Nephron progenitor cell (in vitro differentiated cells): ENCODE measurements at places on chromosomes 11 and 22.

DNA sequence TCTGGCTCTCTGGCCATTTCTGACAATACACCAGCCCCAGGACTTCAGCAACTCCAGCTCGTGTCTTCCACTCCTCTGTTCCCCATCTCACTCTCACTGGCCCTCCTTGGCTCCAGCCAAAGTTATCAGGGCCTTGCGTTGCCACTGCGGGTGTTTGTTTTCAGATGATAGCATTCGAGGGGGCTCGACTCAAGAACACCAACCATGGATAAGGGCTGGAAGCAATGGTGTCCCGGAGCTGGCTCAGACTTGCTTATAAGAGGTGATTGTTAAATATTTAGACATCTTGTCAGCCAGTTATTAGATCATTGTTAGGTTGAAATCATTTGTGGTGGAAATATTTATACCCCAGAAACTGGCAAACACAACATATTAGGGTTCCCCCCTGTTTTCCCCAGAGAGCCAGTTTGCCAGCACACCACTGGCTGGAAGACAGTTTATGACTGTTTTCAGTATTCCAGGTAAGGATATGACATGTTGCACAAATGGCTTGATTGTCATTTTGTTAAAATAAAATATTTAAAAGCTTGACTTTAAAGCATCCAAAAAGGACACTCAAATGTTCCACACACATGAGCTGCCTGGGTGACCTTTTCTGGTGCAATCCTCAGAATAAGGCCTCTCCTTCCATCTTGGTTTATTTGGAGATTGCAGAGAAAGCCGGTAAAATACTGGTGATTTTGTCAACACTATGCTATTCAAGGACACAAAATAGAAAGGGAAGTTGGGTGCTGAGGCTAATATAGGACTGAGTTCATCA, 98.3 kb downstream of the FBXO7 start:
- no peak for DNase-seq

DNA sequence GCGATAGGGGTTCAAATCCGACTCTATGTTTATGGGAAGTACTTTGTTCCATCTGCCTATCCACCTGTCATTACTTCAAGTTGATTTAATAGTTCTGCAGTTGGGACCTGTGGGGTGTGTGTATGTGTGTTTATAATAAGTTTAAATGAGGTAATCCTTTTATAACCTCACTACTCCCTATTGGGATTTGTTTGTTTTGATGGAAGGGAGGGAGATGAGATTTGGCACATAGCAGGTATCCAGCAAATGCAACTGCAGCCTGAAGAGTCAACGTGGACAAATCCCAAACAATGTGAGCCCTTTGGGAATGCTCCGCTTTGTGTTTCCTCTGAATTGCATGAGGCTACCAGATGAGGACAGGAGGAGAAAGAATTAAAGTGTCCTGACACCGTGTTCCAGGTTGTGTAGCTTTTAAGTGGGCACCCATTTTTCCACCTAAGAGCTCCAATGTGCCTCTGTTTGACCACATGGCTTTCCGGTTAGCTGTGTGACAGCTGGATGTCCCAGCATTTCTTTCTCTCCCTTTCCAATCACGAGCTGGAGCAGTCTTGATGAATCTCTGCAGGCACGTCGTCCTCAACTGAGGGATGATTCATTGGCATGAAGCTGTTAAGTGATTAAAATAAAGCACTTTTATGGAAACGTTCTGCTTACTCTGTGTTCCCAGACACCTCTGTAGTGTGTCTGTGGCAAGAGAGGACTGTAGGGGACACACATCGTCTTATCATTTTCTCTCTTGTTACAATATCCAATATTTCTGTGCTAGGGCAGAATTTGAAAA, 610.7 kb downstream of the NTM start:
- no peak for DNase-seq

GRCh38 chr11:63680834-63681320, 423 bp upstream of the RTN3 start:
- DNase-seq = no peak

DNA sequence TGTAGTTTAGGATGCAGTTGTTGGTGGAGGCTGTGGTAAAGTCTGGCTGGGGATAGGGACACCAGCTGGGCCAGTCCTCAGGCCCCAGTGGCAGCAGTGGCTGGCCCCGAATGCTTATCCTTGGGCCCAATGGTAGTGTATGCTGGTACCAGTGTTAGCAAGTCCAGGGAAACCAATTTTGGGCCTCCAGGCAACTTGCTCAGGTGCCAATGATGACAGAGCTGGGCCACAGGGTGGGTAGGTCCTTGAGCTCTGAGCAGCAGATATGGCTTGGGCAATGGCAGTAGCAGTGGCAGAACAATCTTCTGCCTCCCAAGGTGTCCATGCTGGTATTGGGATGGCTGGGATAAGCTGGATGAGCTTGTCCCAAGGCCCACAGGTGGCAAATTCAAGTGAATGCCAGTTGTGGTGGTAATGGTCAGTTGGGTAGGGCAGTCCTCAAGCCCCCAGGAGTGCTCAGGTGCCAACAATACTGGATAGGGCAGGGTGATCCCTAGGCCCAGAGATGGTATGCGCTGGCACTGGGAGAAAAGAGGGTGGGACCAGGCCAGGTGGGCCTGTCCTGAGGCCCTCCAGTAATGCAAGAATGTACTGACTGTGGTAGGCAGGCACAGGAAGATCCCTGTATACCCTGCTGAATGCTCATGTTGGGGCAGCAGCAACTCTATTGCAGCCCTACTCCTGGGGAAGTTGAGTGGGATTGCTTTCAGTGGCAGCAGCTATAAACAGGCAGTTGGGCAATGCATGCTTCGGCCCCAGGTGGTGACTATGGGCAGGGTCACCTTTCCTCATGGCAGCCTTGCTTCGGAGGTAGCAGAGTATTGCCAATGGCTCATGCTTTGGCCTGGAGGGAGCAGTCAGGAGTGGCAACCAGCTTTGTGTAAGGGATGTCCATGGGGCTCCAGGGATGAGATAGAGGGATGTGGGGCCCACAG, 54.7 kb downstream of the KCNQ1OT1 start:
- no peak for DNase-seq

DNA sequence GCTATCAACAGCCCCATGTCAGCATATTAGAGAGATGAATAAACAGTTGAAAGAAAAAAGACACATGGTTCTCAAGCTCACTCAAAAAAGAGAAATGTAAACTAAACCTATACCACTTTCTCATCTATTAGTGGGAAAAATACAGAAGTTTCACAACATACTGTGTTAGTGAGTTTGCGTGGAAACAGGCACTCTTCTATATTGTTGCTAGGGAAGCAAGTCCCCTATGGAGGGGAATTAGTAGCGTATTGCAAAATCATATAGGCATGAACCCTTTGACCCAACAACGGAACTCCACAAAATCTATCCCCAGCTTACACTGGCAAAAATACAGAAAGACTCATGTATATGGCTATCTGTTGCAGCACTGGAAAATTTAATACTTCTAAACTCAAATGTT, 14.2 kb upstream of the RFPL2 start:
- DNase-seq = no peak

DNA sequence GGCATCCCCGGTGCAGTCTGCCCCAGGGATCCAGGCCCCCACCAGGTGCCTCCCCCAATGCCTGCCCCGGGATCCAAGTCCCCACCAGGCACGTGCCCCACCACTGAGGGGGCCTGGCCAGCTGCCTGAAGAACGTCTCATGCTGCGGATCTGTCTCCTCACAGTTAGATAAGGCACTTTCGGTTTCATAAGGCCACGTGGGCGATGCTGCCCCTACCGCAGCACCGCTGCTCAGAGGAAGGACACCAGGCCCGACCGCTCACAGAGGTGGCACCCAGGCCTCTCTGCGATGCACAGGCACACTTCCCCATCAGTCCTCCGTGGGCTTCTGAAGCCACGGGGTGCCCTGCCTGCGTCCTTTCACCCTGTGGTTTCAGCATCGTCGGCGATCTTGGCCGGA, 68.1 kb upstream of the BID start:
- no peak for DNase-seq

DNA sequence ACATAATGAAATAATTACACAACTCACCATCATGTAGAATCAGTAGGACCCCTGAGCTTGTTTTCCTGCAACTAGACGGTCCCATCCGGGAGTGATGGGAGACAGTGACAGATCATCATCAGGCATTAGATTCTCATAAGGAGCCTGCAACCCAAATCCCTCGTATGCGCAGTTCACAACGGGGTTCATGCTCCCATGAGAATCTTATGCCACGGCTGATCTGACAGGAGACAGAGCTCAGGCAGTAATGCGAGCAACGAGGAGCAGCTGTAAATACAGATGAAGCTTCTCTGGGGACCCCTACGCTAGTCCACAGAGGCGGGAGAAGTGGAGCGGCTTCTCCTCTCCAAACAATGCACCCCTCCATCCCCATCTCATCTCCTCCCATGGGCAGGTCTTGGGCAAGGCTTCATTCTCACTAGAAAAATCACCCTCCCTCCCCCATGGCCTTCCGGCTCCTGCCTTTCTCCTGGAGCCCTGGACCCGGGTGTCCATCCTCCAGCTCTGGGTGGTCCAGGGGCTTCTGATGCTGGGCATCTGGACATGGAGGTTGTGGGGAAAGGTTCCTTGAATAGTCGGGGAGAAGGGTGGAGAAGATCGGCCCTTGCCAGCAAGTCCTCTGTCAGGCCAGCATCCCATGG, 16.2 kb upstream of the RAC2 start:
- DNase-seq = no peak

- peak; percentile 3 for DNase-seq
Observed at GRCh38 chr11:81658722-81659121, 1074.9 kb downstream of the FAM181B start.

DNA sequence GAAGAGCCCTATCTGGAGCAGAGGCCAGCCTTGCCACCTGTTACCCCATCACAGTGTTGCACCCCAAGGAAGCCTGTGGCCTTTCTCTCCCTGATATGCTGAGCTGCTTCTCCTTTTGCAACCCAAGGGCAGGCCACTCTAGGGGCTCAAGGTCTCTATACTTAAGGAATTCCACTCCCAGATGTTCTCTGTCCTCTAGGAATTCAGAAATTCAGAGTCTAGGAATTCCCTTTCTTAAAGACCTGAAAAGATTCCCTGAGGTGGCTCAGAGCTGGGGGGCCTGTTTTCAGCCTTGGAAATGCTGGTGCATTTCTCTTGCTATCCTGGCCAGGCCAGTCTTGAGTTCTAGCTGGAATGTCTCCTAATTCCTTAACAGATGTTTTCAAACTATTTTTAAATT, 68.0 kb upstream of the OLFML1 start:
- no peak for DNase-seq

DNA sequence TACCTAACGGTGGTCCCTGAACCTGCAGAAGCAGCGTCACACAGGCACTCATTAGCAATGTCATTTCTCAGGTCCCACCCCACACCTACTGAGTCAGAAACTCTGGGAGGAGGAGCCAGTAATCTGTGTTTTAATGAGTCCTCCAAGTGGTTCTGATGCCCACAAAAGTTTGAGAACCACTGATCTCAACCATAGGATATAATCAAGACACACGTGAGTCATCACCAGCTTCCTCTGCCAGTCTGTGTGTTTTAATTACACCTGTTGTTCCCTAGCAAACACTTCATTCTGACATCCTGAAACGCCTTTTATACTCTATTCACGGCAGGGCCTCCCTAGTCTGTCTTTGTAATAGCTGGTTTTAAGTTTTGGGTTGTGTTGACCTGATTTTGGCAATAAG, 5.8 kb downstream of the TECTA start:
- DNase-seq = no peak

GRCh38 chr11:132962041-132962440, 570.3 kb downstream of the OPCML start:
- DNase-seq = no peak

- no peak for DNase-seq
Observed at GRCh38 chr11:44376423-44376822, 66.5 kb upstream of the ALX4 start.

GRCh38 chr11:121113611-121114010, 12.6 kb downstream of the TECTA start:
- DNase-seq = no peak
